Frontal cortex (tissue), 4 donors: ENCODE measurements at places on chromosomes 6 and 20. TPM values are rescaled to one million over a fixed set of nuclear protein-coding genes. Genes with fewer than 3 reads are reported as not detected.

Gene PRSS35
- total RNA-seq: 2.0 TPM

Gene UTRN
- total RNA-seq: 33.8 TPM

- DNase-seq: no peak
These were observed 402 bp downstream of the OSBPL2 start for GRCh38 chr20:62238569-62239277.

GRCh38 chr6:47733879-47734558 lies 35.6 kb downstream of the ADGRF4 start:
- DNase-seq: no peak

- no peak for DNase-seq
These were observed 150.7 kb downstream of the UTRN start for GRCh38 chr6:144435602-144436426.

DNA sequence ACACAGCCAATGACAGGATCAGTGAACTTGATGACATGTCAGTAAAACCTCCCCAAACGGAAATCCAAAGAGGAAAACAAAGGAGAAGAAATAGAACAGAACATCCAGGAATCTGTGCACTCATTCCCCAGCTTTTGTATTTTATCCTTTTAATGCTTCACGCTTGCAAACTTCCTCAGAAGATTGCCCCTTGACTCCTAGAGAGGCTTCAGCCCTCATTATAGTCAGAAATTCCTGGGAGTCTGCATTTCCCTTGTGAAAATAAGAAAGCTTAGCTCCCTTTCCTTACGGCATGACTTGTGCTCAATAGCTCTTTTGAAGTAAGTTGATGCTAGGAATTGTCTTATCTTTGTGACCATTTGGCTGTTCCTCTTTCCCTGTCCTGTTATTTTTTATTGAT lies 313.6 kb upstream of the OPRM1 start:
- DNase-seq: no peak

DNA sequence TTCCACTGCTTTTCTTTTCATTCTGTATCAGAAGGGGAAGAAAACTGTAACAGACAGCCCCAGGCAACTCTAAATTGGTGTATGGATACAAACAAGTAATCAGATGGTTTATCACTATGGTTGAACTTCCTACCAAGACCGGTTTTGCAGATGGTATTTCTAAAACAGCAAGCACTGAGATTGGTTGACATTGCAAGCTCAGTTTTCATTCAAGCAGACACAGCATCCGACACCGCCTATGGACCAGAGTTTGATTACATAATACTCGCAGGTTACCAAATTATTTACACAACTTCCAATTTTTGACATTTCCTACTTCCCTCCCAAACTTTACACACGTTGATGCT lies 209.9 kb downstream of the ALDH8A1 start:
- DNase-seq: no peak

- no peak for DNase-seq
These were observed 320.8 kb downstream of the TAF4 start for GRCh38 chr20:61744691-61745396.

DNA sequence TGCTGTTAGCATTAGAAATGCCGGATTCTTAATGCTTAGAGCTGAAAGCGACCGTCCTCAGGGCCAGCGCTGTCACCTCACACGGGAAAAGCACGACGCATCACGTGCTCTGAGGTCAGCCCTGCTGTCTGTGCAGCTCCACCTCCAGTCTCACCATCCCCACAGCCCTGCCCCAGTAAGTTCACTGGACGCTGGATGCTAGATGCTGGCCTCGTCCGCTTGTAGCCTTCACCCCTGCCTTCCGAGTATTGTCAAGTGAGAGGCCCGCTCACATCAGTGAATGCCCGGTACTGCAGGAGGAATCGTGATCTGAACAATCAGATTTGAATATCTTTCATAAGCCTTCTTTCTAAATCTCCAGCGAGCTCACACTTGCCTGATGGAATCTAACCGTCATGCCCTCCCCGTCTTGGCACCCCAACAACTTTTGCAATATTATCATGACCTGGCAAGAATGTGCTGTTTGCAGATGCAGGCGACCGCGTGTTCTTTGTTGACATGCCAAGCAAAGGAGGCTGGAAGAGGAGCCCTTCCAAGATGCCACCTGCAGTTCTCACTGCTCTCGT lies 64.9 kb downstream of the DLL1 start:
- DNase-seq: no peak
